ENCODE measurements at places on chromosomes 11 and 22.

GRCh38 chr22:44099696-44100095 lies 75.6 kb downstream of the PARVB start:
- DNase-seq = no peak

DNA sequence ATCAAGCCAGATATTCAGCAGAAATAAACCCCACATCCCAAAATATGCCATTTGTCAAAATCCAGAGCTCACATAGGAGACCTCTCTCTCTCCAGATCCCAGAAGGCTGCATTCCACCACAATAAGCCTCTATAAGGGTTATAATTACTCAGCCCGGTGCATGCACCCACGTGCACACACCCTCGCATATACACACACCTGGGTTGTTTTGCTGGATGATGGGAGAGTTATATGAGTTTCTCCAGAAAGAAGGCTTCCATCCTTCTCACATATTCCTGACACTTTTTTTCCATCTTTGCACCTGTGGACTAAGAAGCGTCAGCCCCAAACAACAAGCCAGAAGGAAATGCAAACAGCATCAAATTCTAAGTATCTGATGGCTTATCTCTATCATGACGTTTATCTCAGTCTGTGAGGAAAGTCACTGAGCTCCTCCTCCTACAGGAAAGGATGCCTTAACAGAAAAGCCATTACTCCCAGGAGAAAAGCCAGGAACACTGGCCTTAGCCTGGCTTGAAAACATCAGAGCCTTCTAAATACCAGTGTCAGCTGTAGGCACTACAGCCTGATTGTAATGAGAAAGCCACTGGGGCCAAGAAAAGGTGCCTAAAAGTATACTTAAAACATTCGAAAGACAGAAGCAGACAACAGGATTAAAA lies 253.2 kb downstream of the LARGE1 start:
- DNase-seq = no peak

DNA sequence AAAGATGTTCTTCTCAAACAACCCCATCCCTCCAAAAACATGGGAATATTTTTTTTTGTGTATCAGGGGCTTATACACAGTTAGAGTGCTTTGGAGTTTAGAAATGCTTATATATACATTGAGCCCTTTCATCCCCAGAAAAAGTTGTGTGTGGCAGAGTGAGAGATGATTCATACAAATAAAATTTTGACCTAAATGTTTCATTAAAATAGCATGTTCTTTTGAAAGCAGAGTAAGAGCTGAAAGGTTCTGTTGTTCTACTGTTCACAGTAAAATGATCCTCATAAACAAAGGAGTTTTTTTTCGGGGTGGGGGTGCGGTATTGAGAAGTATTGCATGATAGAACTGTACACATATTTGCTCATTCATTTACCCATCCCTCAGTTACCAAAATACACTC lies 512.4 kb downstream of the DLG2 start:
- DNase-seq = no peak

GRCh38 chr11:72735495-72736027 lies 16.6 kb downstream of the ARAP1 start:
- DNase-seq = peak; percentile 11

DNA sequence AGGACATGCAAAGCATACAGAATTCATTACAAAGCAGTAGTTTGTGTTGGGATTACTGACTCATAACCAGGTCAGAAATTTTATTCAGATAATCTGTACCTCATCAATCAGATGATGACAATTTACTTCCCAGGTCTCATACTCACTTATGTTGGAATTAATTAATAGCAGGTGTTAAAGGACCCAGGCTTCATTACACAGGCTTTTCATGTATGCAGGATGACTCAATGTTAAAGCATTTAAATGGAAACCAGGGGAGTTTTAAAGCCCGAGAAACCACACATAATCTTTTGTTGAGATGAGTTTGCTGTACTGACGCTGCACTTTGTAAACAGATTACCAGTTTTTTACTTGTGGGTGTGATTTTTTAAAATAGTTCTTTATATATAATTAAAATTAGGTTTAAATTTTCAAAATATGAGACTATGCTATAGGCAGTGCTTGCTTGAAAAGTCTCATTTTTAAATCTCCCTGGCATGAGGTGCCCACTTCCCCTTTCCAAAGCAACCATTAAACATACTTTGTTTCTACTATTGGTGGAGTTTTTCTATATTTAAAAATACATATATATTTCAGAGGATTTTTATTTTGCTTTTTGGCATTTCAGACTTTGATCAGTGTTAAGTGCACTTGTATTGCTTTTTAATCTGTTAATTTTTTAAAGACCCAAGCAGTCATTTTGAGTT lies 41.0 kb downstream of the CEP57 start:
- peak; percentile 36 for DNase-seq

DNA sequence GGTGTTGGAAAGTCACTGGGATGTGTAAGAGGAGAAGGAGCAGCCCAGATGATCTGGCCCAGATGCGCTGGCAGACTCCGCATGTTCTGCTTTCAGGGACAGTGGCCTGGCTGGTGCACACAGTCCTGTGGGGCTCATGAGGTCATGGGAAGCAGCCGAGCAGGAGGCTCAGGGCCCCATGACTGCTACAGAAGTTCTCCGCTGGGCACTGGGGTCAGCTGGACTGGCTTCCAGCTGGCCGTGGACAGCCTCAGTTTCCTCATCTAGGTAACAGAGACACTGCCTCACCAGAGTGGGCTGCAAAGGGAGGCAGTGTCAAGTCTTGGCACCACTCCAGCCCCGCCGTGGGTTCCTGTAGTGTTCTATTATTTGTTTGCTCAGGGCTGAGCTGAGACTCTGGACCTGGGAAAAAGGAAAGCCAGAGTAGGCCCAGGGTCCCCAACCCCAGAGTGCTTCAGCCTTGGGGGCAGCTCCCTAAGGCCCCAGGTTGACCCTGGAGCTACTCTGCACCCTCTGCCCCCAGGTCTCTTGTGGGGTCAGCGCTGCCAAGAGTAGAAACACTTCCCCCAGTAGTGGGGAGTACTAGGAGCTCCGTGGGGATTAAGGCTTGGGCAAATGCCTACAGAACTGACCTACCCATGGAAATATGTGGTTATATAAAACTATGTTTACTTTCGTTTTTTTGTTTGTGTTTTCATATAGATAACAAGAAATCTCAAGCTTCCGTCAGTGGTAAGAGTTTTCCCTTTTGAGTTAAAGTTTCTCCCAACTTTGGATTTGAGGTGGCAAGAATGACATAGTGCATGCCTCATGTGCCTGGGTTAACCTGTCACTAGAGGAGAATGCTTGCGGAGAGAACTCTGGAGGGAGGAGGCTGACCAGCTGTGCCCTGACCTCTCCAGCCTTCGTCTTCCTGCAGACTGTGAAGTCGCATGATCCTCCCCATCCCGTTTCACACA lies 45.3 kb downstream of the MED15 start:
- DNase-seq = peak; percentile 28

- peak; percentile 35 for DNase-seq
These were observed 2.8 kb upstream of the ANO9 start for GRCh38 chr11:444396-445144.

- DNase-seq = no peak
These were observed 217.2 kb upstream of the CADM1 start for GRCh38 chr11:115721296-115721995.

- no peak for DNase-seq
These were observed 537.9 kb upstream of the FAT3 start for GRCh38 chr11:91686700-91687099.

DNA sequence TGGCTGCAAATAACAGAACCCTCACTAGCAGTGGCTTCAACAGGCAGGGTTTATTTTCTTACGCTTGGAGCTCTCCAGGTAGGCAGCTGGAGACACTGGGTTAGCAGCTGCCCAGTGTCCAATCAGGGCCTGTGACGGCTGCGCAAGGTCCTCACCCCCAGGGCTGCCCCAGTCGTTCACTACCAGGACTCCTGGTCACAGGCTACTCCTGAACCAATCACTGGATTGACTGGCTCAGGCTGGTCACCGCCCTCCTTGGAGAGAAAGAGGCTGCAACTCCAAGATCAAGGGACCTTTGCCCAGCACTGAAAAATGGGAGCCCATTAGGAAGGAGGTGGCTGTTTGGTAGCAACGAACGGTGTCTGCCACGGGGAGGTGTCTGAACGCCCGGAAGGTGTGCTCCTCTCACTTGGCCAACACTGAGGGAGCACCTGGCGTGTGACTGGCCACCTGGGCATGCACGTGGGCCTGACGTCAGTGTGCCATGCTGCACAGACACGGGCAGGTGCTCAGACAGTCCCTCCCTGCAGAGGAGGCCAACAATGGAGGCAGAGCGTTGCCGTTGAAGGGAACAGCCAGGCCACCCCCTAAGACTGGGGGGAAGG lies 5.1 kb downstream of the ARSA start:
- DNase-seq = peak; percentile 82

DNA sequence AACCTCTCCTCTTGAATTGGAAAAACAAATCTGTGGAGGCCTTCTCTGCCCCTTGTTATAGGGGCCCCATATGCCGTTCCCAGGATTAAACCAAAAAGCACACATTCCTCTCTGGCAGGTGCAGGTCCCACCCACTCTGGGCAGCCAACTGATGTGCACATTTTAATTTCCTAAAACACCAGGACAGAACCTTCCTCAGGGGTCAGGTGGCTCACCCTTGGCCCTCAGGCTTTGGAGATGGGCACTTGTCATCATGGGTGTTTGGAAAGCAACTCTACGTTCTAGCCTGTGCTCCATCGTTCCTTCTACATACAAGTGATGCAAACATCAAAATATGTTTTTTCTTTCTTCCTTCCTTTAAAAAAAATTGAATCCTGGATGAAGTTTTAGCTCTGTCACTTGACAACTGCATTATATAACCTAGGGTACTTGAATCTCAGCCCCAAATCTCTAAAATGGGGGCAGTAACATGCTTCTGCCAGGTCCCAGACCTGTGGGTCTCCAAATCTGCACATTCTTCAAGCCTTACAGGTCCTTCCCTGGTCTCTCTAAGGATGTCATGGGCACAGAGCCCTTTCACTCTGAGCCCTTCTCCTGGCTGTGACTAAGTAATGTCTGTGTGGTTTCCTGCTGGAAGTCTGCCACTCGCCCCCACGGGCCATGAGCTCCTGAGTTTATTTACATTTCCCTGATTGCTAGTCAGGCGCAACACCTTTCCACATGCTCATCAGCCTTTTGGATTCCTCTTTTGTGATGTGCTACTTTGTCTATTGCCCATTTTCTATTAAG lies 43.8 kb downstream of the KCNQ1OT1 start:
- DNase-seq = no peak

DNA sequence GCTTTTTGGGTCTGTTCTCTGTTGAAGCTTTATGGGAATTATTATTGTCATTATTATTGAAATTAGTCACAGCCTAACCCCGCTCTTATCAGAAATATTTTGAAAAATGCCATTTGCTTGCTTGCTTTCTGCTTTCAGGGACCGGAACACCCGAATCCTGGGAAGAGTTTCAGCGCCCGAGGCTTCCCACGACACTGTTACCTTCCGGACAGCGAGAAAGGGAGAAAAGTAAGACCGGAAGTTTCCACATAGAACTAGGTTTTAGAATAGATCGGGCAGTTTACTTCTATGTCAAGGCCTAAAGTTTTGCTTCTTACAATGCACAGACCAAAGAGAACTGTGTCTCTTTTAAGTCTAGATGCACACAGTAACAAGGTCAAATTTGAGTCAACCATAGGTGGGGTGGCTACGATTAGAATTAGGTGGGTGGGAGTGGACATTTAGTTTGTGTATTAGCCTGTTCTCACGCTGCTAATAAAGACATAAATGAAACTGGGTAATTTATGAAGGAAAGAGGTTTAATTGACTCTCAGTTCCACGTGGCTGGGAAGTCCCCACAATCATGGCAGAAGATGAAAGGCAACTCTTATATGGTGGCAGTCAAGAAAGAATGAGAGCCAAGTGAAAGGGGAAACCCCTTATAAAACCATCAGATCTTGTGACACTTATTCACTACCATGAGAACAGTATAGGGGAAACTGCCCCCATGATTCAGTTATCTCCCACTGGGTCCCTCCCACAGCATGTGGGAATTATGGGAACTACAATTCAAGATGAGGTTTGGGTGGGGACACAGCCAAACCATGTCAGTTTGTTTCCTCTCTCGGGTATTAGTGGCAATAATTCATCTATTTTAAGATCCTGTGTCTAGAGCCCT lies 12.9 kb downstream of the MPEG1 start:
- DNase-seq = no peak

DNA sequence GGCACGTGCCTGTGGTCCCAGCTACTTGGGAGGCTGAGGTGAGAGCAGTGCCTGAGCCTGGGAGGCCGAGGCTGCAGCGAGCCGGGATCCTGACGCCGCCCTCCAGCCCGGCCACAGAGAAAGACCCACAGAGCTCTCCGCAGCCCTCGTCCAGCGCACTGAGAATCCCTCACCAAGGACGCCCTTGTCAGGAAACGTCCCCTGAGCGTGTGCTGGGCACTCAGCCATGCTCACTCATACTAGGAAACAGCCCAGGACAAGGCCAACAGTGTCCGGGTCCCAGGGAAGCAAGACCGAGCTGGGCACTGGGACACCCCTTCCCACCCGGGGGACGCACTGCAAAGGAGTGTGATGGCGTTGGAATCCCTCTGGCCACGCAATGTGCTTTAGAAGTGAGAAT lies 14.5 kb downstream of the DEAF1 start:
- no peak for DNase-seq

- DNase-seq = no peak
These were observed 146.0 kb upstream of the SYT13 start for GRCh38 chr11:45432100-45432499.

DNA sequence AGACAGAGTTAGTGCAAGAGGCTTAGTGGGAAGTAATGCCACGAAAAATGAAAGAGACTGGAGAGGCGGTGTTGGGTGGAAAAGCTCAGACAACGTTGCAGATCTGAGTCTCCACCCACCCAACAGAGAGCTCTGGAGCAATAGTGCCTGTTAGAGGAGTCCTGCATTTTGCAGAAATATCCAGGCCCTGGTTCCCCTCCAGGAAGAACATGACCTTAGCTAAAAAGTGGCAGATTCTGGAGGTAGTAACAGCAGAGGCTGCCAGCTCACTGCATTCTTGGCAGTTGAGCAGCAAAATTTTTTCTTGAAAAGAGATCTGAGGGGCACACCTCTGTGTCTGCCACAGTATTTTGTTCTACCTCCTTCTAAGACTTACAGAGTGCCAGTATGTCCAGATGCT lies 27.7 kb upstream of the BIRC3 start:
- DNase-seq = no peak

- no peak for DNase-seq
These were observed 265.8 kb downstream of the TTC28 start for GRCh38 chr22:28413612-28414399.

GRCh38 chr11:46684367-46684766 lies 16.1 kb downstream of the ARHGAP1 start:
- no peak for DNase-seq
